ENCODE measurements at places on chromosomes 11 and 22.

DNA sequence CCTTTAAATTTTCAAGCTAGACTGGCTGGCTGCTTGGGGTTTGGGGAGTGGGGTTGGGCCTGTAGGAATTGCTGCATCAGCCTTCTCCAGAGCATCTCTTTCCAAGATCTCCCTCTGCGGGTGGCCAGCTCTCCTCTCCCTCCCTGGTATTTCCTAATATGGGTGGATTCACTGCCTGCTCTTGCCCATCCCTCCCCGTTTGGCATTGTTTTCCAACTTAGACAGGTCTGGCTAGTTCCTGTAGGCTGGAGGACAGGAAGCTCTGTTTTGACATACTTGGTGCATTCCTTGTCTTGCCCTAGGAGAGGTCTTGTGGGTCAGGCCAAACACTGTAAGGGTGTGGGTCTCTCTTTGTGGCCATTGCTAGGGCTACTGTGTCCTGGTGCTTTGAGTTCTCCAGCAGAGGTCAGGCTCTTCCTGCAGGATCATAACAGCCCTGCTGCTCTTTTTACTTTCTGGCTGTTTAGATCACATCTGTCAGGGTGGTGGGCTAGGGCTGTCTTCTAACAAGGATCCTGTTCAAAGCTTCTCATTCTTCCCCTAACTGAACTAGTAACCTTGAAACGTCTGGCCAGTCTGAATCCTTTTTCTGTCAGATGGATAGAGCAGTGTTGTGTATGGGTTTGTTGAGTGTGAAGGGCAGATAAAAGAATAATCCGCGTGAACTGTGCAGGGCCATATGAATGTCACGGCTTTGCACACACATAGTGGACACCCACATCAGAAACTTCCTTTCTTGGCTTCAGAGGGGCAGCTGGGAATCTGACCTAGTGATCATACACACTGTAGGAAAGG, 18.3 kb upstream of the MICALL1 start:
- no peak for DNase-seq

DNA sequence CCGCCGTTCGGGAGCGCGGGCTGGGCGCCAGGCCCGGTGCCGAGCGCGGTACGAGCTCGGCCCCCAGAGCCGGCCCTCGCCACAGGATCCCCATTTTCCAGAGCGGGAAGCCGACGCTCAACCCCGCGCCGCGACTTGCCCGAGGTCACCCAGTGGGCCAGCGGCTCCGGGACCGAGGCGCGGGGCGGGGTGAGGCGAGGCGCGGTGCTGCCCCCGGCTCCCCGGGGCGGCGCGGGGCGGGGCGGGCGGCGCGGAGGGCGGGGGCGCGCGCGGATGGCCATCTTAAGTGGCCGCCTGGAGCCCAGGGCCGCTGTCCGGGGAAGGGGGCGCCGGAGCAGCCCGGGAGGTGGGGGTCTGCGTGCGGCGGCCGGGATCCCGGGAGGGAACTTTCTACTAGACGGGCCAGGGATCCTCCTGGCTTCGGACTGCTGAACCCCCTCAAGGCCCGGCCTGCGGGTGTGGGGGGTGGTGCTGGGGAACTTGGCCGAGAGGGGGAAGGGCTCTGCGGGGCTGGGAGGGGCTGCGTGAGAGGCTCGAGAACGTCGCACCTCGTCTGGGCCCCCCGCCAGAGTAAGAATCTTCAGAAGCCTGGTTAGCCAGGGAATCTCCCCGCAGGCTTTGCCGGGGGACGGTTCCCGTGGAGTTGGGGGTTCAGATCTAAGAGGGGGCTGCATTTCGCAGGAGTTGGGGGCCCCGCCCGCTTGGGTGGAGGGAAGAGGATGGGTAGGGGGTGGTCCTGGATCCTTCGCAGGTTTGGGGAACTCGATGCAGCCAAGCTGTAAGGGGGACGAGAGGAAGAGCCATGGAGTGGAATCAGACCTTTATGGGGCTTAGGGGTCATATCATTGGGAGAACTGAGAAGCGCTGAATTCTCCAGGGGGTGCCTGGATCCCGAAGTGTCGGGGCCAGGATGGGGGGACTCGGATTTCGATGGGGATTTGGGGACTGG, 678 bp upstream of the INPPL1 start:
- no peak for DNase-seq

DNA sequence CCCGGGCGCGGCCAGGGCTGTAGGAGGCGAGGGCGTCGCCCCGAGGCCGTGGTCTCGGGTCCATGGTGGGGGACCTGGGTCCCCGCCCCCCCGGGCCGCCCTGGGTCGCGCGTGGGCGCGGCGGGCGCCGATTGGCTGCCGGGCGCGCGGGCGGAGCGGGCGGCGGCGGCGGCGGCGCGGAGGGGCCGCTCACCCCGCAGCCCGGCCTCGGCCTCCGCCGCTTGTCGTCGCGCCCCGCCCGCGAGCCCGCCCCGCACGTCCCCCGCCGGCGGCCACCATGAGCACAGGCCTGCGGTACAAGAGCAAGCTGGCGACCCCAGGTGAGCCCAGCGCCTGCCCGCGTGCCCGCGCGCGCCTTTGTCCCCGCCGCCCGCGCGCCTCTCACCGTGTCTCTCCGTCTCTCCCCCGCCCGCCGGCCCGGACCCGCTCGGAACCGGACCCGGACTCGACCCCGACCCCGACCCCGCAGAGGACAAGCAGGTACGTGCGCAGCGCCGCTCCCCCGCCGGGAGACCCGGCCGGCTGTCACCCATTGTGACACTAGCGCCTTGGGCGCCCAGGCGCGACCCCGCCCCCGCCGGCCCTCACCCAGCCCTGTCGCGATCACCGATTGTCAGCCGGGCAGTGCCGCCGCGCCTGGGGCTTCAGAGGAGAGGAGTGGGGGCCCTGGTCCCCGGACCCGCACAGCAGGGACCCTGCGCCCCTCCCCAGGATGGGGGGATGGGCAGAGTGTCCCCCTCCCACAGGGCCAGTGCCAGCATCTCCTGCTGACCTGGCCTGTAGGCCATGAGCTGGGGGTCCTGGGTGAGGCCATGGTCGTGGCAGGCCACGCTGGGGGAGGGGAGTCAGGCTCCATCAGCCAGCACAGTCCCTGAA, at the start of gene SEPTIN5:
TSS of gene SEPTIN5 (plus strand) at position 192 of the 876 bp plus-strand sequence. CDS start at position 278, 86 bp downstream.
- no peak for DNase-seq

DNA sequence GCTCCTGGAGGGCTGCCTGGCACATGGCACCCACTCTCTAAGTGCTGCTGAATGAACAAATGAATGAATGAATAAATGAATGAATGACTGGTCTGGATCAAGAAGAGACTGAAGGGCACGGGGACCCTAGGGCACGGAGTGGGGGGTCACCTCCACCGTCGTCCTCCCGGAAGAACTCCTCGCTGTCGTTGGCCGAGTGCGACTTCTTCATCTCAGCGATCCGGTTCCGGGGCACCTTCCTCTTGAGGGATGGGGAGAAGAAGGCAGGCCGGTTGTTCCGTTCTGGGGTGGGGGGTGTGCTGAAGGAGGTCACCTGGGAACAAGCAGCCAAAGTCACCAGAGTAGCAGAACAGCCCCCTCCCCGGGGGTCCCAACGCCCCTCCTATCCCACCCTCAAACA, 36.0 kb downstream of the NUP50 start:
- DNase-seq = no peak

- DNase-seq = no peak
Observed at GRCh38 chr11:45343444-45343843, 57.3 kb upstream of the SYT13 start.

- no peak for DNase-seq
Observed at GRCh38 chr11:36454551-36454940, 55.5 kb downstream of the TRAF6 start.

DNA sequence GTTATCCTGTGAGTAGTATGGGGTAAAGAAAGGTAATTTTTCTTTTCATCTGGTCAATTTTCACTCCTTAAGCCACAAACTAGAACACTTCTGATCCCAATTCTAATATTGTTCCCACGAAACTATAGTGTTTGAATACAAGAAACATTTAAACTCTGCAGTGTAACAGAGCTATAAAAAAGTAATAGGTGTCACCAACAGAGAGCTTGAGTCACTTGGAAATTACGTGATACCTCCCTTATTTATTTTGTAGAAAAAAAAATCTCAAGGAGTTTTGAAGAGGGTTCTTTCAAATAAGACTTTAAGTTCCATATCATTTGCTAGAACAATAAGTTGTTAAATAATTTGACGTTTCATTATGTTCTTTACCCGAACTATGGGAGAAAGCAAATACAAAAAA, 959.4 kb downstream of the JRKL start:
- DNase-seq = no peak

- DNase-seq = no peak
Observed at GRCh38 chr11:60993615-60994014, 22.1 kb downstream of the CD6 start.

DNA sequence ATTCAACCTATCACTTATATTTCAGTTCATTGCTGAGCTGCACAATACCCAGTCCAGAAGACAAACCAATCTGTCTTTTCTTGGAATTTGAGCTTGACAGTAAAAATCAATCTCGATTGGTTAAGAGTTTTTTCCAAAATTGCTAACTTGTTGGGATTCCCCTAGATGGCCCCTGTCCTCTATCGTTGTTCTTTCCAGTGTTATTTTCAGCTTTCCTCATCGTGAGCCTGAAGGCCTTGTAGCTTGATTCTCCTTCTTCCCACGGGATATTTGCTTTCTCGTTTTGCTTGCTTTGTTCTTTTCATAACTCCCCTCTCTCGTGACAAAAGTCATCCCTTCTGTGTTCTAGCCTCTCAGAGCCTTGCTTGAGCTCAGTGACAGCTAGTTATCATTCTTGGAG, 3.1 kb downstream of the OR8B8 start:
- DNase-seq = no peak

DNA sequence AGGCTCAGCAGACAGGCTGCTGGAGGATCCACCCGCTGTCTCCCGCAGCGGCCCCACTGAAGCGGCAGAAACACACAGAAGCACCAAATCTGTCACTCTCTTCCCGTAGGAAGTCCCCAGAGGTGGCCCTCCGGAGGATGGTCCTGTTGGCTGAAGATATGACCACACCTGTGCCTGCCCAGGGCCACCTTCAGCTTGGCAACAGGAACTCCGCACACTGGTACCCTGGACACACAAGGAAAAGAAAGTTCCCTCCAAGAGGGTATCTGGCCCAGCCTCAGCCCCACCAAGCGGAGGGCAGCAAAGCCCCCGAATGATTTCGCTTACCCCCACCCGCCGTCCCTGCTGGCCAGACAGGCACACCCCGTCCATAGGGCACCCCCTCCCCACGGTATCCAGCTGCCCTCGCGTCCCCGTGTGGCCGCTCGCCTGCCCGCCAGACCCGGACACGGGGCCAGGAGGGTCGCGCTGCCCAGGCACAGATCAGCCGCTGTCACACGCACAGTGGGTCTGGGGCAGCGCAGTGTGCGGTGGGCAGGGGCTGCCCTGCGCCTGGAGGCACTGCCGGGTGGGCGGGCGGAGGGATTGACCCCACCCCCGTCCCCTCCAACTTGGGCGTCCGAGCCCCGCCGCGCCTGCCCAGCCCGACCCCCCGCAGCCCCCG, 7.0 kb downstream of the RASSF7 start:
- DNase-seq = no peak

DNA sequence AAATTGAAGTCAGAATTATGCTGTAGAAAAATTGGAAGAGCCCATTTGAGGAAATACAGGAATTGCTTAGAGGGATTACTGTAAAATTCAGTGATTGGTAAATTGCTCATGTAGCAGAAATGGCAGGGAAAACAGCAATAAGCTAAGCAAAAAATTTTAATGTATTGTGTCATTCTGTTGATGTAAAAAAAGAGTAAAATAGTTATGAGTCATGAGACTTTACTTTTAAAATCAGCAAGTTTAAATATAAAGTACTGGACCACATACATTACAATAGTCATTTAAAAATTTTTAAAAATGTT, 10.4 kb downstream of the PDHX start:
- no peak for DNase-seq

GRCh38 chr11:72684236-72684912, 10.2 kb upstream of the PDE2A start:
- peak; percentile 84 for DNase-seq

- no peak for DNase-seq
Observed at GRCh38 chr11:130813196-130813595, 103.1 kb downstream of the SNX19 start.

DNA sequence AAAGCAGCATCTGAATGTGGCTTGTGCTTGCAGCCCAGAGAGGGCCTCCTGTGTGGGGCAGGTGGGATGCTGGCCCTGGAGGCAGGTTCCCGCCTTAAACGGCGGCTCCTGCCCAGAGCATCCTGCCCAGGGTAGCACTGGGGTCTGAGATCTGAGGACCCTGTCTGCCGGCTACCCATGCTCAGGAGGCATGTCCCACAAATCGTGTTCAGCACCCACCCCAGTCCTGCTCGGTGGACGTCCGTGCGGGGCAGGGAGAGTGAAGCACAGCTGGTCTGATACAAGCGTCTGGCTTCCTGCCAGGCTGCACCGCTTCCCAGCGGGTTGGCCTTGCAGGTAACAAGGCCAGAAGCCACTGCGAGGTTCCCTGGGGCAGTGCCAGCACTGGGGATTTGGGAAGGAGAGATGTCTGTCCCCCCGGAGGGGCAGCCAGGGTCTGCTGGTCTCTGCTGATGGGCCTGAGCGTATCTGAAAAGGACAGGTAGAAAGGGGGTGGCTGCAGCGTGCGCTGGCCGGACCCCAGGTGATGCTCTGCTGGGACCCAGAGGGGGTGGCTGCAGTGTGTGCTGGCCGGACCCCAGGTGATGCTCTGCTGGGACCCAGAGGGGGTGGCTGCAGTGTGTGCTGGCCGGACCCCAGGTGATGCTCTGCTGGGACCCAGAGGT, 3.6 kb downstream of the TRABD start:
- no peak for DNase-seq

All from GM12892 (cell line).